Activated naive CD8-positive, alpha-beta T cell treated with anti-CD3 and anti-CD28 coated beads, Interleukin-2, amount 10 ng/mL, durations not matched to agents 7 days and 5 days (primary cell): ENCODE measurements at places on chromosomes 4 and X.

DNA sequence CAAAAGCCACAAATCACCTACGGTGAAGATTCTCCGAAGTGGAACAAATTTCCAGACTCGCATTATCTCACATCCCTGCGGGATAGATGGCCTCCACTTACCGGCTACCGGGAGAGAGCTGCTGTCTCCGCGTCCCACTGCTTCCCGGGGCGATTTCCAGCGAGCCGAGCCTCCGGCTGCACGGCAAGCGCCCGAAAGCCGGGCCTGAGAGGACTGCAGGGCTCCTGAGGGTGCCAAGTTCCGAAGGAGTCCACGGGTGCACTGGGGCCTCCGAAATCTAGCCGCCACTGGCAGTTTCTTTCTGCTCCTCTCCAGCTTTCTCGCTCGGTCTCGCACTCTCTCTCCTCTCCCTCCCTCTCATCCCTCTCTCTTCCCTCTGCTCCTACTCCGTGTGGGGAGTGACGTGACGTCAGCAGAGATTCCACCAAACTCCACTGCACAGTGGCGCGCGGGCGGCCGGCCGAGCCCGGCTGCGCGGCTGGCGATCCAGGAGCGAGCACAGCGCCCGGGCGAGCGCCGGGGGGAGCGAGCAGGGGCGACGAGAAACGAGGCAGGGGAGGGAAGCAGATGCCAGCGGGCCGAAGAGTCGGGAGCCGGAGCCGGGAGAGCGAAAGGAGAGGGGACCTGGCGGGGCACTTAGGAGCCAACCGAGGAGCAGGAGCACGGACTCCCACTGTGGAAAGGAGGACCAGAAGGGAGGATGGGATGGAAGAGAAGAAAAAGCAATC lies 14.0 kb upstream of the PITX2 start:
- peaks cover 5% of the 10 kb centered on the region for H3K36me3 ChIP-seq
- H3K4me1 ChIP-seq: peaks cover 6% of the 10 kb centered on the region
- H3K27ac ChIP-seq: peak overlapping the region; percentile 51

- no peak for DNase-seq
- H3K36me3 ChIP-seq: no peaks in the 10 kb centered on the region
- H3K4me1 ChIP-seq: peaks cover 2% of the 10 kb centered on the region
- no peak within 1 kb of the TSS for H3K4me3 ChIP-seq
- H3K27me3 ChIP-seq: peaks cover 13% of the 10 kb centered on the region
- no peak within 1 kb of the TSS for H3K27ac ChIP-seq
Measured at GRCh38 chrX:155334486-155335336, at the start of gene CLIC2. Gene CLIC2, minus strand, starts transcription at chrX:155334614. Its CDS starts 187 bp downstream, at chrX:155334427.

DNA sequence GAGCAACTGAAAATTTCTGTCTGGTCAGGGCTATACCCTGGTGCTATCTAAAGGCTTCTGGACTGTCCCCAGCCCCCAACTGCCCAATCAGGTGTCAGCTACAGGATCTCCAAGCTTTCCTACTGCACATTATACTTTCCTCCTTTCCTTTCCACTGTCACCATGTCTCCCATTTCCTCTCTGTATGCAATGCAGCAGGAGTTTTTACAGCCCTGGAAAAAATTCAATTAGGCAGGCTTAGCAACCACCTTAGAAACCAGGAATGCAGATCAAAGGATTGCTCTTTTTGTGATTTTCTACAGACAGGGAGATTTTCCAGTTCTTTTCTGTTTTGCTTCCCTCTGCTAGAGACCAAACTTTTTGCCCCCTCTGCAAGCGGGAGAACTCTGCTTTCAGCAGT lies 6.0 kb upstream of the NAF1 start:
- no peak overlapping the region for H3K27ac ChIP-seq
- H3K36me3 ChIP-seq: no peaks in the 10 kb centered on the region
- H3K4me3 ChIP-seq: no peak overlapping the region
- no peaks in the 10 kb centered on the region for H3K27me3 ChIP-seq
- H3K4me1 ChIP-seq: peaks cover 3% of the 10 kb centered on the region
- no peak for DNase-seq

GRCh38 chrX:35016051-35016450 lies 73.5 kb downstream of the FAM47B start:
- H3K4me3 ChIP-seq: no peak overlapping the region
- DNase-seq: no peak
- no peaks in the 10 kb centered on the region for H3K27me3 ChIP-seq
- no peaks in the 10 kb centered on the region for H3K36me3 ChIP-seq
- no peaks in the 10 kb centered on the region for H3K4me1 ChIP-seq

- H3K27me3 ChIP-seq: no peaks in the 10 kb centered on the region
- no peaks in the 10 kb centered on the region for H3K36me3 ChIP-seq
- no peak for DNase-seq
- no peak overlapping the region for H3K4me3 ChIP-seq
- H3K4me1 ChIP-seq: no peaks in the 10 kb centered on the region
Measured at GRCh38 chr4:32003548-32003947, 1283.4 kb downstream of the PCDH7 start.
